Sciatic nerve (tissue), 2 donors: ENCODE measurements at places on chromosomes 3 and 15.

GRCh38 chr3:16686679-16687078, 81.5 kb upstream of the DAZL start:
- DNase-seq: no peak

- DNase-seq: no peak
These were observed 96.8 kb downstream of the ZNF385D start for GRCh38 chr3:21654241-21654640.

GRCh38 chr3:59549962-59550361, 500.1 kb upstream of the CFAP20DC start:
- DNase-seq: no peak

DNA sequence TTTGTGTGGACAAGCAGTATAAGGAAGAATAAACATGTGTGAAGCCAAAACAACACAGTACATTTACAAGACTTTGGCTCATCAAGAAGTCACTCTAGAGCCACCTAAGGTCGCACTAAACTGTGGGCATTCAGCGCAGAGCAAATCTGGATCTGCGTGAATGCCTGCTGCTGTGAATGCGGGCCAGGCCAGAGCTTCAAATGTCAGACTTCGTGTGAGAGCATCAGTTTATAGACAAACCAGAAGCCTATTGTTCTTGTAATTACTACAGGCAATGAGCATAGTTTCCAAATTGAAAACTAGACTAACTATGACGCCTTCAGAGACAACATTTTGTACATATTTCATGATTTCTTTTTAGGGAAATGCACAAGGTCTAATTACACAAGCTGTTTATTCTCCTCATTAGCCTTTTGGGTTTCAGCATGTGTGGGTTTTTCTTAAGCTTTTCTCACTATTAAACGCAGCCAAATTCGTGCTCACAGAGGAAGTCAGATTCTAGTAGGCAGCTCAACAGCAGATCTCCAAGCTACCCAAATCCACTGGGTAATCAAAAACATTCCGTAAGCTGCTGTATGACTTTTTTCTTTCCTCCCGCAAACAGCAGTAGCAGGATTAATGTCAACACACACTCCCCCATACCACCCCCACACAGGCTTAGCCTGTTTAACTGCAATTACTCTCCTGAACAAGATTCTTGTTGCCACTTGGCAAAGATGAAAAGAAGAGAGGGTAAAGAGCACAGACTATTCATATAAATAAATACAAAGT, 84.5 kb upstream of the SETMAR start:
- DNase-seq: no peak

GRCh38 chr3:57989646-57990045, 18.6 kb upstream of the FLNB start:
- DNase-seq: no peak

- no peak for DNase-seq
These were observed 67.1 kb upstream of the SEC13 start for GRCh38 chr3:10387881-10388609.

DNA sequence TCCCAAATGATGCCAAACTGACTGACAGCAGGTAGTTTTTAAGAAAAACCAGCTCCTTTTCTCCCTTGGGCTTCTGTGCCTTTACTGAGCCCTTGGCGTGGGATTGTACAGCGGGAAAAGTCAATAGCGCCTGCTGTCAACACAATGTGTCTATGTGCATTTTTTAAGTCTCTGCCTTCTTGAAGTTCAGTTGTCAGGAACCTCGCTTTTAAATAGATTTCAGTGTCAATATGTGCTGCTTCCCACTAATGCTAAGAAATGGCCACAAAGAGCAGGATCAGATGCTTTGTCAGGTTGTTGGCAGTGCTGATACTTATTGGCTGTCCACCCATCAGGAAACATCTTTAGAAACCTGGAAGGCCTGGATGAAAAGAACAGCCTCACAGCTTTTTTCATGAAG, 424.4 kb downstream of the C3orf38 start:
- no peak for DNase-seq

DNA sequence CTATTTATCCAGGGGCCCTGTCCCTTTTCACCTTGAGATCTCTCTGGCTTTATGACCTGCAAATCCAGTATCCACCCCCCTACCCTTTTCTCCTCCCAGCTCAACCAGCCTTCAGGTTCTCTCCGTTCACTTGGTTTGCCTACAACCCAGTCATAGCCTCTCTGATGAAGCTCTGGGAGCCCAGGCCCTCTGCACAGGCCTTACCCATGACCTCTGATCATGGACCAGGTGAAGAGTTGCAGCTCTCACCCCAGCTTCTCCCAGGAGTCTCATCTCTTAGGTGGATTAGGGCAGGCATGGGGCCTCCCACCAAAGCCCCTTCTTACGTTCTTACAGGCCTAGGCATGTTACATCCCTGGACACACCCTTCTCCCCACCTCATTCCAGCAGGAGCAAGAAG, 59.8 kb downstream of the EXOG start:
- DNase-seq: peak; percentile 21

- no peak for DNase-seq
These were observed 77.4 kb downstream of the CHCHD6 start for GRCh38 chr3:126781406-126781805.

DNA sequence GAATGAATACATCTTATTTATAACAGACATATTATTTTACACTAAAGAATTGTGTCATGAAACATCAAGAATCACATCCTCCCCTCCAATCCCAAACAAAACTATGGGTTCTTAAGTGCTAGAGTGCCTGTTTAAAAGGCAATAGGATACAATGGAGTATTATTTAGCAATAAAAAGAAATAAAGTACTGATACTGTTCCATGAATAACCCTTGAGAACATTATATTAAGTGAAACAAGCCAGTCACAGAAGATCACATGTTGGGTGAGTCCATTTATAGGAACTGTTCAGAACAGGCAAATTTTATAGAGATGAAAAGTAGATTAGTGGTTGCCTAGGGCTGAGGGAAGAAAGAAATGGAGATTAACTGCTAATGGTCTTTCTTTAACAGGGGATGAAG, 86.5 kb downstream of the ANKRD28 start:
- DNase-seq: no peak

DNA sequence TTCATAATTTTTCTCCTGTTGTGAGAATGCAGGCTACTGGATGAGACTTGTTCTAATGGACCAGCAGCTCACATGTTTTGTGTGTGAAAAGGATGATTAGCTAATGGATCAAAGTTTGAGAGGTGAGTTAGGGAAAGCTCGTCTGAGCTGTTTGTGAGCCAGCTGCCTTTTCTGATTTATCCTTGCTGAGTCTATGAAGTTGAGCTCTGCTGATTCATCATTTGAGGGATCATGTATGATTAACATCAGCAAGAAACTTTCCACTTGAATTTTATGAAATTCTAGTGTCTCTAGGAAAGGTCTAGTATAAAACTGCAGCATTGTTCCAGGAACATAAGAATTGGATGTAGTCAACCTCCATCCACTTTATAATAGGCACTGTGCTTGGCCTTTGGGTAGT, 698.7 kb downstream of the NTRK3 start:
- no peak for DNase-seq

- DNase-seq: no peak
These were observed 1.8 kb downstream of the APEH start for GRCh38 chr3:49675912-49676311.
